Adrenal gland (tissue), 19 donors: ENCODE measurements at places on chromosomes 7 and 10. TPM values are rescaled to one million over a fixed set of nuclear protein-coding genes. Genes with fewer than 3 reads are reported as not detected.

- H3K27ac ChIP-seq, result no peak overlapping the region
- H3K4me1 ChIP-seq, result peaks cover 7% of the 10 kb centered on the region
- H3K4me3 ChIP-seq, result no peak overlapping the region
Measured at GRCh38 chr10:101217450-101218281, 11.6 kb downstream of the LBX1 start.

- no peaks in the 10 kb centered on the region for H3K36me3 ChIP-seq
- no peaks in the 10 kb centered on the region for H3K4me1 ChIP-seq
- H3K27ac ChIP-seq, result no peak overlapping the region
- DNase-seq, result no peak
Measured at GRCh38 chr7:116249969-116250553, 39.7 kb downstream of the TES start.

DNA sequence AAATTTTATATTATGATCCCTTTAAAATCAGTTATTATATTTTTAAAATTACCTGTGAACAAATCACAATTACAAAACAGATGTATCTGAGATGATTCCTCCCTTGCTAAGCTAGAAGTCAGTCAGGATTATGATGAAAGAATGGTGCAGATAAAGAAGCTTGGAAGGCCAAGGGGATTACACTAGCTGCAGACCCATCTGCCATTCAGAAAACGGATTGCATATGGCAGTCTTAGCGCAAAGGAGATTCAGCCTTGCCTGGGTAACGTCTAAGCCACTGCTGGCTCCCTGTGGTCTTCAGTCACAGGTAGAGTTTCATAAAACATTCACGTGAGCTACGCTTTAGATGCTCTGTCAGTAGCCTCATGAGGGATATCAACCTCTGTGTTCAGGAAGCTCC is 222.2 kb downstream of the POU6F2 start:
- H3K27me3 ChIP-seq, result no peaks in the 10 kb centered on the region
- no peak for DNase-seq
- H3K4me3 ChIP-seq, result no peak overlapping the region
- no peaks in the 10 kb centered on the region for H3K4me1 ChIP-seq
- no peak overlapping the region for H3K27ac ChIP-seq

DNA sequence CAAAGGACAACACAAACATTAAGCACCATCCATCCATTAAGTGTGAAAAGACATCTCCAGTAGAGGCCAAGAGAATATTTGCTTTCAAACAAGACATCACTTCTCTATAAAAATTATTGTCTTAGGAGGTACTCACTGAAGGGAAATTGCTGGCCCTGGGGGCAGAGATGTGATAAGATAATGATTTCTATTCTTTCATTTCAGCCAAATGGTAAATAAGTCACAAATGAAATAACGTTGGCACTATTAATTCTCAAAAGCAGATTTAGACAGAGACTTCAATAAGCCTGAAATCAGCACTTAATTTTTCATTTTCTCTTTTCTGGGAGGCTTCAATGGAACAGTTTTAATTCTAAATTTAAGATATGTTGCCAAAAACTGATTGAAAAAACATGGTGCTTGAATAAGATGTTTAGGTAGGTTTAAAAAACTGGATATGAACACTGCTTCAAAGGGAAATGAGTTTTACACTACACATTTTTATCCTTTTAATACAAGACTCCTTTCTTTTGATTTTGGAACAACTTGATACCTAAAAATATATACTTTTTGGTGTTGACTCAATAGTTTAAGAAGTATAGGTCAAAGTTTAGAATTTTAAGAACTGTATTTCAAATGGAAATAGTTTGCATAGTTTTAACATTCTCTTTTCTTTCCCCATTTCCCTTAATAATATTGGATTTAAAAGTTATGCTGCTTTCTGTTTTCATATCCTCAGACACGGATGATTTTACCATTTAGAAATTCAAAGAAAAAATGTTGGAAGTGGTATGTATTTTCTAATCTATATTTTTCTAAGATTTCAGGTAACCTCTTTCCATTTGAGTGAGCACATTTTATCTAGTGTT is 204.0 kb downstream of the AHR start:
- peaks cover 4% of the 10 kb centered on the region for H3K4me1 ChIP-seq
- no peak overlapping the region for H3K4me3 ChIP-seq
- H3K27ac ChIP-seq, result no peak overlapping the region
- no peaks in the 10 kb centered on the region for H3K36me3 ChIP-seq
- no peak for DNase-seq
- no peaks in the 10 kb centered on the region for H3K27me3 ChIP-seq

SLC39A12 gene
- total RNA-seq, result 0.27 TPM

PHF14 gene
- total RNA-seq, result 49.0 TPM

TUBB8 gene
- total RNA-seq, result not detected

C1GALT1 gene
- total RNA-seq, result 16.9 TPM

DNA sequence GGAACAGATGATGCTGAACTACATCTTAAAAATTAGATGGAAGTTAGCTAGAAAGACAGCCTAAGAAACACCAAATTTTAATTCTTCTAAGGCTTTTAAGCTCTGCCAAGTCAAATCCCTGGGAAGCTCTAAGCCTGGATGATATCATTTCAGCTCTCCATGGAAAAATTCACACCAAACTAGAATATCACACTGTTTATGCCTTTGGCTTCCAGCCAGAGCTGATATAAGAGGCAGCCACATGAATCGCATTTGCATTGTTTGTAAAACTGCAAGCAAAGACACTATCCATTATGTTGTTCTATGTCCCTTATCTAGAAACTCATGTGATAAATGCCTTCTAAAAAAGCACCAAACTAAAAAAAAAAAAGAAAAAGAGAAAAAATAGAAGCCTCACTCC is 430.4 kb downstream of the GRID1 start:
- no peak for DNase-seq
- H3K27ac ChIP-seq, result no peak overlapping the region
- H3K4me3 ChIP-seq, result no peak overlapping the region
- H3K36me3 ChIP-seq, result no peaks in the 10 kb centered on the region
- H3K27me3 ChIP-seq, result no peaks in the 10 kb centered on the region

ARHGAP22 gene
- total RNA-seq, result 8.0 TPM

LRRD1 gene
- 0.18 TPM for total RNA-seq

GRCh38 chr7:41984888-41985287 is 252.1 kb downstream of the GLI3 start:
- H3K4me3 ChIP-seq, result no peak overlapping the region
- no peaks in the 10 kb centered on the region for H3K27me3 ChIP-seq
- H3K4me1 ChIP-seq, result no peaks in the 10 kb centered on the region
- H3K27ac ChIP-seq, result no peak overlapping the region

LRRC18 gene
- total RNA-seq, result not detected

DNA sequence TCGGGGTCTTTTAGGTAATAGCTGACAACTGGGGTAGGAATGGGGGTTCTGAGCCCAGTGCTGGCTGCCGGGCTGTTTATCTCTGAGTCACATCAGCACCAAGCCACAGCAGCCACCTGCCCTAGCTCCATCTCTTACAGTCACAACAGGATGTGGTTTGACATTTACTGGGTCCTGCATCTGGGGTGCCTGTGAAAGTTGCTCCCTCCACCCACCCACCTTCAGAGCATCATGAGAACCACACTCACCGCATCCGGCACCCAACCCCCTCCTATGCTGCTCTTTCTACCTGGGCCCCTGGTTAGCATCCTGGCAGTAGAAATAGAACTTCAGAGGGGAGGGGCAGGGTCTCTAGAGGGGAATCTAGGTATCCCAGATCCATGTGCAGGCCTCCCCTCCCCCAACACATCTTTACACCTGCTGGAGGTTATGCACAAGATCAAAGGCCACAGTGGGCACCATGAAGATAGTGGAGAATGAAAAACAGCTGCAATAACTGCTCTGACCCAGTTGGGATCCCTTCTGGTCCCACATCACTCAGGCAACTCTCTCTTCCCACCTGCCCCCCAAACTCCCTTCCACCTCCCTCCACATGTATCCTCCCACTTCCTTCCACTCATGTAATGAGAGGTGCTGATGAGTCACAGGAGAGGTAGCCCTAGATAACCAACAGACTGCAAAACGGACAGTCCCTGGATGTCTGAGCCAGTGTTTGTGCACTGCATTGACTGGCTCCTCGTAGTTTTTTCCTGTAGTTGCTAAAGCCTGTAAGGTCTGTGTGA is 38.2 kb downstream of the PRSS2 start:
- peak; percentile 42 for DNase-seq
- H3K4me3 ChIP-seq, result no peak overlapping the region
- H3K27ac ChIP-seq, result no peak overlapping the region
- H3K36me3 ChIP-seq, result no peaks in the 10 kb centered on the region

LOXL4 gene
- 9.1 TPM for total RNA-seq

- no peak for DNase-seq
- no peaks in the 10 kb centered on the region for H3K4me1 ChIP-seq
- H3K27ac ChIP-seq, result no peak overlapping the region
- no peaks in the 10 kb centered on the region for H3K36me3 ChIP-seq
Measured at GRCh38 chr10:11678074-11678793, 63.9 kb upstream of the ECHDC3 start.

DNA sequence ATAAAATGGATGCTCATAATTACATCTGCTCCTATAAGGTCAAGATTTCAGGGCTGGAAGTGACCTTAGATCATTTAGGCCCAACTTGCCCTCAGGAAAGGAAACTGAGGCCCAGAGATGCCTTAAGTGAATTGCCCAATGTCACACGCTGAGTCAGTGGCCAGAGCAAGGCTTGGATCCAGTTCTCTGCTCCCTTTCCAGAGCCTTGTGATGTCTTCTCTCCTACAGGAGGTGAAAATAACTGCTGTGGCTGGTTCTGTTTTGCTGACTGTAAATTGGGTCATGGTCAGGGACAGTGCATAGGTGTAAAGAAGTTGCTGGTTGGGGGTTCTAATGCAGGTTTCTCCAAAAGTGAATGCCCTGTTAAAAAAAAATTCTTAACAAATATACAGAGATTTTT is 91.3 kb downstream of the TCF7L2 start:
- H3K36me3 ChIP-seq, result no peaks in the 10 kb centered on the region
- no peak for DNase-seq
- H3K4me3 ChIP-seq, result no peak overlapping the region
- no peaks in the 10 kb centered on the region for H3K4me1 ChIP-seq
- no peak overlapping the region for H3K27ac ChIP-seq

DNA sequence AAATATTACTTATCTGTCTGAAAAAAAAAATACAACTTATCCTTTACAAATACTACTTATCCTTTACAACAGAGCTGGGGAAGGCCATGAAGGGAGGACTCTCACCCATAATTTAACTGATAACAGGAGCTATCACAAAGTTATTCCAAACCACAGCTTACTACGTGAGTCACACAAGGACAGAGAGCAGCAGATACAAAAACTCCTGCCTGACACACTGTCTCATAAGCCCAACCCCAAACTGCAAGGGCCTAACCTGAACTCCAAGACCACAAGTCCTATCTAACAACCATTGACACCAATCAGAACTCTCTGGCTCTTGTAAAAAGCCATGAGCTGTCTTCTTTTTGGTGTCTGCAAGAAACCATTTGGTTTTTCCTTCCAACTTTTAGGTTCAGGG is 28.5 kb upstream of the CXCL12 start:
- H3K27ac ChIP-seq, result no peak overlapping the region
- H3K27me3 ChIP-seq, result no peaks in the 10 kb centered on the region
- H3K4me3 ChIP-seq, result no peak overlapping the region

GRCh38 chr10:101487399-101487798 is 100.7 kb downstream of the POLL start:
- no peaks in the 10 kb centered on the region for H3K36me3 ChIP-seq
- H3K4me1 ChIP-seq, result no peaks in the 10 kb centered on the region
- no peak overlapping the region for H3K27ac ChIP-seq
- no peak for DNase-seq
- no peak overlapping the region for H3K4me3 ChIP-seq

DNA sequence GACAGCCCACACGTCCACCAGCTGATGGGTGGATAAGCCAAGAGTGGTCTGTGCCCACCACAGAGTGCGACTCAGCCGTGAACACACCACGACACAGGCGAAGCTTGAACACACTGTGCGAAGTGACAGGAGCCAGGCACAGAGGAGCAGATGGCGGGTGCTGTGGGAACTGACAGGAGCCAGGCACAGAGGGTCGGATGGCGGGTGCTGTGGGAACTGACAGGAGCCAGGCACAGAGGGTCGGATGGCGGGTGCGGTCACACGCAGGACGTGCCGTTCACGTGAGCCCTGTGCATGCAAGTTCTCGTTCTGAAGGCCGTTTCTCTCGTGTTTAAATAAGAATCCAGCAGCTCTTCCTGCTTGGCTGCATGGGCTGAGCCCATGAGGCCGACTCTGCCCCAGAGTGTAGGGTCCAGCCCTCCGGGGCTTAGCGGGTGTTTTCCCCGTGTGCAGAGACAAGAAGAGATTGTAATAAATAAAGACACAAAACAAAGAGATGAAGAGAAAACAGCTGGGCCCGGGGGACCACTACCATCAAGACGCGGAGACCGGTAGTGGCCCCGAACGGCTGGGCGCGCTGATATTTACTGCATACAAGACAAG is 5.9 kb upstream of the ADAP1 start:
- H3K4me1 ChIP-seq, result peaks cover 15% of the 10 kb centered on the region
- no peak overlapping the region for H3K27ac ChIP-seq
- no peaks in the 10 kb centered on the region for H3K36me3 ChIP-seq
- no peak overlapping the region for H3K4me3 ChIP-seq
- no peak for DNase-seq

- H3K27me3 ChIP-seq, result no peaks in the 10 kb centered on the region
- no peak overlapping the region for H3K4me3 ChIP-seq
- H3K4me1 ChIP-seq, result peaks cover 8% of the 10 kb centered on the region
Measured at GRCh38 chr10:59374916-59375315, 12.6 kb upstream of the FAM13C start.

GRCh38 chr10:61942604-61943461 is 41.3 kb downstream of the ARID5B start:
- H3K27me3 ChIP-seq, result no peaks in the 10 kb centered on the region
- DNase-seq, result no peak
- H3K4me1 ChIP-seq, result peaks cover 43% of the 10 kb centered on the region
- peaks cover 4% of the 10 kb centered on the region for H3K36me3 ChIP-seq

ICA1 gene
- total RNA-seq, result 5.0 TPM

TUBAL3 gene
- not detected for total RNA-seq

GRCh38 chr7:143361552-143362130 is 872 bp downstream of the FAM131B start:
- DNase-seq, result no peak
- no peak overlapping the region for H3K4me3 ChIP-seq
- H3K36me3 ChIP-seq, result no peaks in the 10 kb centered on the region
- no peak overlapping the region for H3K27ac ChIP-seq
- peaks cover 17% of the 10 kb centered on the region for H3K27me3 ChIP-seq

PIK3CG gene
- total RNA-seq, result 3.5 TPM

DNA sequence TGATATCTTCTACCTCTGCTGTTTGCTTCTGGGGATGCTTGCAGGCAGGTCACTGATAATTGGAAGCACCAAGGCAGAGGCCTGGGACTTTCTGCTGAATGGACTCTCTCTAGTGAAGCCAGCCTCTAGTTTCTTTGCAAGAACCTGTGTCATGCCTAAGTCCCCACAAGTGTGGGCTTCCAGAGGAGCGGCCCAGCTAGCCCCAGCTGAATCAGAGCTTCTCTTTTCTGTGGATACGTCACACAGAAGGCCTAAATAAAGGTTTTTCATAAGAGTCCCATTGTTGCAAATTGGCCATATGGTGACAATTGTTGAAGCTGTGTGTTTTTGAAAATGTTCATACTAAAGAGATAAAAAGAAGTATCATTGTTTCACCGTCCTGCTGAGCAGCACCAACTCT is 6.8 kb upstream of the OPALIN start:
- DNase-seq, result no peak
- no peaks in the 10 kb centered on the region for H3K27me3 ChIP-seq
- H3K36me3 ChIP-seq, result no peaks in the 10 kb centered on the region
- H3K4me1 ChIP-seq, result no peaks in the 10 kb centered on the region
- H3K27ac ChIP-seq, result no peak overlapping the region
